ENCODE measurements at places on chromosomes 4 and X. TPM values are rescaled to one million over a fixed set of nuclear protein-coding genes. Genes with fewer than 3 reads are reported as not detected.

Gene GAB1
- total RNA-seq = 12.2 TPM

Gene TCEAL2
- 3.6 TPM for total RNA-seq

Gene CDX4
- total RNA-seq = not detected

Gene HGFAC
- total RNA-seq = not detected

GRCh38 chr4:4539481-4539880 is 2.4 kb downstream of the STX18 start:
- no peak for DNase-seq

Gene TREX2
- not detected for total RNA-seq

Gene TLR7
- not detected for total RNA-seq

GRCh38 chrX:14010566-14010965 is 19.1 kb downstream of the GEMIN8 start:
- DNase-seq = no peak

Gene ASMT
- not detected for total RNA-seq

Gene VCX
- not detected for total RNA-seq

Gene RTL3
- 0.06 TPM for total RNA-seq

Gene GPR173
- total RNA-seq = 2.2 TPM

DNA sequence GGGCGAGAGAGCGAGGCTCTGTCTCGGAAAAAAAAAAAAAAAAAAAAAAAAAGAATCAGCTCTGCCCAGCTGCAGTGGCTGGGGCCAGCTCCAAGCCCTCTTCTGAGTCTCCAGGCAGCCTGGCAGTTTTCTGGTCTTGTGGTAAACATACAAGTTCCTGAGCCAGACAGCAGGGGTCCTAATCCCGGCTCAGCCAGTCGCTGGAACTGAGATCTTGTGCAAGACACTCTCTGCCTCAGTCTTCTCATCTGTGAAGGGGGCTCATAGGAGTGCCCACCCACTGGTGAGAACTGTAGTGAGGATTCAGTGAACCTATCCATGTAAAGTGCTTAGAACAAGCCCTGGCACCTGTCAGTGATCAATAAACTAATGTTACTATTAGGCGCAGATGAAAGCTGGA is 41.8 kb downstream of the C4orf50 start:
- DNase-seq = no peak

Gene PPEF2
- total RNA-seq = not detected

Gene ZMAT1
- total RNA-seq = 0.72 TPM

Gene SMIM43
- 0.07 TPM for total RNA-seq

Gene NAP1L3
- total RNA-seq = 1.4 TPM

Gene AMBN
- not detected for total RNA-seq

GRCh38 chr4:95549246-95550114 is 707 bp upstream of the UNC5C start:
- DNase-seq = no peak

Gene CCNB3
- 0.17 TPM for total RNA-seq

- DNase-seq = no peak
These were observed 39.5 kb downstream of the EFNB1 start for GRCh38 chrX:68868316-68868715.

Gene POF1B
- not detected for total RNA-seq

GRCh38 chr4:78298618-78299017 is 241.5 kb downstream of the FRAS1 start:
- DNase-seq = no peak

- no peak for DNase-seq
These were observed 126.0 kb downstream of the TENM3 start for GRCh38 chr4:182369211-182369610.

DNA sequence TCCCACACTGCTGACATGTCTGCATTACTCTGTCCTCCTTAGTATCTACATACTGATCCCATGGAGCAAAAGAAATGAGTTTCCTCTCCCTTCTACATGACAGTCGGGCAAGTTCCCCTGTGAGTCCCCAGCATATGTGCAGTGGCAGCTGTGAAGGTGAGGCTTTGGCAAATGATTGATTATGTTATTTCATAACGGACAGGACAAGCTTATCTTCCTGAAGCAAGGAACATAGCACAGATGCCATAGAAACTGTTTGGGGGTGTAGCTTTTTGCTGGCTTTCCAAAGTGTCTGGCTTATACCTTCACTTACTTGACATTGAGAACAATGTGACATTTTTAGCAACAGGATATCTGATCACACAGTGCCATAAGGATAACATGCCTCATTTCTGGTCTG is 136.8 kb upstream of the PDLIM3 start:
- DNase-seq = no peak

Gene FAM9C
- total RNA-seq = not detected

- no peak for DNase-seq
These were observed 100.2 kb downstream of the MAGEB17 start for GRCh38 chrX:16267431-16267830.
